ENCODE measurements at places on chromosomes 4 and X.

- no peaks in the 10 kb centered on the region for H3K36me3 ChIP-seq
- no peak overlapping the region for H3K27ac ChIP-seq
Measured at GRCh38 chr4:67939195-67939594, 24.1 kb downstream of the TMPRSS11A start.

GRCh38 chr4:141395246-141395830 is 174.6 kb downstream of the ZNF330 start:
- no peak for DNase-seq
- H3K27ac ChIP-seq, result no peak overlapping the region
- no peaks in the 10 kb centered on the region for H3K27me3 ChIP-seq

- H3K4me3 ChIP-seq, result no peak overlapping the region
- peak; percentile 58 for DNase-seq
- H3K4me1 ChIP-seq, result no peaks in the 10 kb centered on the region
- no peak overlapping the region for H3K27ac ChIP-seq
- no peaks in the 10 kb centered on the region for H3K27me3 ChIP-seq
- H3K36me3 ChIP-seq, result no peaks in the 10 kb centered on the region
Measured at GRCh38 chrX:131477498-131477897, 66.4 kb upstream of the OR13H1 start.

DNA sequence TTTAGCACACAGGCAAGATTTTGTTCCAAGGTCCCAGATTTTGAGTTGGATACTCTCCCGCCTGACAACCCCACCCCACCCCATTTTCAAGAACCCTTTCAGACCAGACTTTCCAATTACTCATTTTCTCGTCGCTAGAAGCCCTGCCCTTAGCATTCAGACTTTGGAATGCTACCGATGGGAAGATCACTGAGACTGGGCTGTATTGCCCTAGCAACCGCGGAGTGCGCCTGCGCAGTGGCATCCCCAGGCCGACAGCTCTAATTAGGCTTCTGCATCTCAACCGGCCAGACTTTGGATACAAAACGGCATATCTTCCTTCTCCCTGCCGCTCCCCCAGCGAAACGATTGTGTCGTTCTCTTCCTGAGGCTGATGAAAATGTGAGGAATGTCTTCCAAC is 3.4 kb downstream of the MAGEE2 start:
- no peak overlapping the region for H3K4me3 ChIP-seq
- no peaks in the 10 kb centered on the region for H3K27me3 ChIP-seq
- no peak overlapping the region for H3K27ac ChIP-seq

DNA sequence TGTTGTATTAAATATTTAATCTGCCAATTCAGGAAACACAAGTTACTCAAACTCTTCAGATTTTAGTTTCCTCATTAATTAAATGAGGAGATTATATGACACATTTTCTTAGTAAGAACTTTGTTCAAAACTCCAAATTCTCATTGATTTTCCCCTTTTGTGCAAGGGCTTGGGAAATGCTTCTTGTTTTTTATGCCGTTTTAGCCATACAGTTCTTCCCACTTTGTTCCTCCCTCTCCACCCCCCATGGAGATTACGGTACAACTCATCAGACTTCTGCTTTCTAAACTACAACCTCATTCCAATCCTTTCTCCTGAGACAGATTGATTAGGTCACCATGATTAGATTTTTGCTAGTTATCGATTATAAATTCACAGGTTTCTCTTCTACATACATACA is 10.9 kb upstream of the BBS7 start:
- H3K36me3 ChIP-seq, result no peaks in the 10 kb centered on the region
- H3K4me1 ChIP-seq, result no peaks in the 10 kb centered on the region
- no peak overlapping the region for H3K27ac ChIP-seq
- no peaks in the 10 kb centered on the region for H3K27me3 ChIP-seq

Measured in H1 (cell line).